HCT116 (cell line): ENCODE measurements at places on chromosomes 5 and 9. TPM values are rescaled to one million over a fixed set of nuclear protein-coding genes. Genes with fewer than 3 reads are reported as not detected.

The KCNV2 gene
- not detected for total RNA-seq

The PDE8B gene
- total RNA-seq: 0.17 TPM

The DRD1 gene
- total RNA-seq: 0.54 TPM

GRCh38 chr5:3833566-3833965 lies 237.9 kb downstream of the IRX1 start:
- no peak for DNase-seq
- no peak overlapping the region for H3K27ac ChIP-seq
- no peaks in the 10 kb centered on the region for H3K27me3 ChIP-seq

GRCh38 chr5:7801891-7802614 lies 48.9 kb downstream of the CFAP90 start:
- no peak overlapping the region for H3K27ac ChIP-seq
- 0 out of 2 replicates have a peak, but pooled peaks cover 3% of the 10 kb centered on the region for H3K27me3 ChIP-seq
- DNase-seq: no peak
- H3K4me1 ChIP-seq: no peaks in the 10 kb centered on the region
- no peaks in the 10 kb centered on the region for H3K36me3 ChIP-seq

The PTGES gene
- total RNA-seq: 17.2 TPM

DNA sequence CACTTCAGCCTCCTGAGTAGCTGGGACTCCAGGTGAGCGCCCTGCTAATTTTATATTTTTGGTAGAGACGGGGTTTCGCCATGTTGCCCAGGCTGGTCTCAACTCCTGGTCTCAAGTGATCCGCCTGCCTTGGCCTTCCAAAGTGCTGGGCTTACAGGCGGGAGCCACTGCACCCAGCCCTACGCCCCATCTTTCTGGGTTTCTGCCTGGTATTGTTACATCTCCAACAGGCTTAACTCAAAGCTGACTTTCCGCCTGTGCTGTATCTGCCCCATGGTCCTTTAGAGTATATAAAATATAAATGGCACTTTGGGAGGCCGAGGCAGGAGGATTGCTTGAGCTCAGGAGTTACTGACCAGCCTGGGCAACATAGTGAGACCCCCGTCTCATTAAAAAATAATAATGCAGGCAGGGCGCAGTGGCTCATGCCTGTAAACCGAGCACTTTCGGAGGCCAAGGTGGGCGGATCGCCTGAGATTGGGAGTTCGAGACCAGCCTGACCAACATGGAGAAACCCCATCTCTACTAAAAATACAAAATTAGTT lies 36.5 kb upstream of the GLDC start:
- no peaks in the 10 kb centered on the region for H3K36me3 ChIP-seq
- no peaks in the 10 kb centered on the region for H3K27me3 ChIP-seq
- H3K27ac ChIP-seq: peak overlapping the region; percentile 99
- peaks cover 23% of the 10 kb centered on the region for H3K4me1 ChIP-seq

DNA sequence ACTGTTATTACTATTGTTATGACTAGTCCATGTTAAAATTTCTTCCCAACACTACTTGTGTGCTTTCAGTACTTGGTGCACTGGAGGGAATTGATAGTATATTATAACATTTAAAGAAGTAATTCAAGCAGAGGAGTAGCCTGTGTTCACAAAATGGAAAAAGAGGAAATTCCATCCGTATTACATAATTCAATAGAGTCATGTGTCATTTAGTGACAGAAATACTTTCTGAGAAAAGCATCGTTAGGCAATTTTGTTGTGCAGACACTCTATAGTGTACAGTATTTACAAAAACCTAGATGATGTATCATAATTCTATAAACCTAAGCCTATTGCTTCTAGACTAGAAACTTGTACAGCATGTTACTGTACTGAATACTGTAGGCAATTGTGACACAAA lies 78.3 kb upstream of the PCSK5 start:
- no peaks in the 10 kb centered on the region for H3K4me1 ChIP-seq
- H3K27ac ChIP-seq: no peak overlapping the region
- H3K27me3 ChIP-seq: no peaks in the 10 kb centered on the region; the same call in 1 of the 2 replicates
- H3K4me3 ChIP-seq: no peak overlapping the region
- H3K36me3 ChIP-seq: no peaks in the 10 kb centered on the region

The NEURL1B gene
- total RNA-seq: 5.8 TPM

The SLCO4C1 gene
- total RNA-seq: 0.12 TPM

The NPM1 gene
- total RNA-seq: 2,693 TPM

GRCh38 chr9:94980947-94981722 lies 254.6 kb downstream of the AOPEP start:
- H3K4me3 ChIP-seq: no peak overlapping the region
- H3K4me1 ChIP-seq: no peaks in the 10 kb centered on the region
- no peaks in the 10 kb centered on the region for H3K36me3 ChIP-seq
- DNase-seq: no peak

GRCh38 chr5:107653685-107654084 lies 17.1 kb downstream of the EFNA5 start:
- no peak overlapping the region for H3K4me3 ChIP-seq
- no peaks in the 10 kb centered on the region for H3K27me3 ChIP-seq
- no peaks in the 10 kb centered on the region for H3K36me3 ChIP-seq
- DNase-seq: no peak
- no peaks in the 10 kb centered on the region for H3K4me1 ChIP-seq

DNA sequence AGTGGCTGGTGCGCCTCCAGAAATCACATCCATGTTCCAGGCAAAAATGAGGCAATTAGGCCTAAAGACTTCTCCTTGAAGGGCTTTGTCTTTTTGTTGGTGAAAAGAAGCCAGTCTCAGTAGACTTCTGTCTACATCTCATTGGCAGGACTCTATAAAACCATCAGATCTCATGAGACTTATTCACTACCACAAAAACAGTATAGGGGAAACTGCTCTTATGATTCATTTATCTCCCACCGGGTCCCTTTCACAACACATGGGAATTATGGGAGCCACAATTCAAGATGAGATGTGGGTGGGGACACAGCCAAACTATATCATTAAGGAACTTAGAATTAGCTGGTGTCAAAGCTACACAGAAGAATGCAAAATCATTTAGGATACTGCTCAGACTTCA lies 77.7 kb upstream of the SNX2 start:
- no peak for DNase-seq
- H3K36me3 ChIP-seq: no peaks in the 10 kb centered on the region
- H3K27me3 ChIP-seq: no peaks in the 10 kb centered on the region

DNA sequence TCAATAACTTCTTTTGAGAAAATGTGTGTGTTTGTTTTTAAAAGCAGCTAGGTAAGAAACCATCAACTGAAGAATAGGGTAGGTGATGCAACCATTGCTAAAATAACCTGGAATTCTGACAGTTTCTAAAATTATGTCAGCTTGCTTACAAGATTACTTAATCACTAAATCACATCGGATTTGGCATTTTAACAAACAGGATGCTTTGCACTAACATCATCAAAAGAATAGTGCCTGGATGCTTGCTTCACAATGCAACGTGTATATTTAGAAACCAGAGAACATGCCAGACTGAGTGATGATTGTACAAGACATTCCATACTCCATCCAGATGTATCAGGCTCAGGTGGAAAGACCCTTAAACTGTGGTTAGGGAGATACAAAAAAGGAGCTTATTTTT lies 43.9 kb downstream of the PAM start:
- H3K27ac ChIP-seq: no peak overlapping the region
- no peaks in the 10 kb centered on the region for H3K27me3 ChIP-seq
- no peak overlapping the region for H3K4me3 ChIP-seq
- no peaks in the 10 kb centered on the region for H3K36me3 ChIP-seq

- H3K36me3 ChIP-seq: no peaks in the 10 kb centered on the region
- no peak overlapping the region for H3K27ac ChIP-seq
- H3K4me1 ChIP-seq: peaks cover 15% of the 10 kb centered on the region; the same call in 1 of the 2 replicates
- peaks cover 57% of the 10 kb centered on the region for H3K27me3 ChIP-seq
- H3K4me3 ChIP-seq: no peak overlapping the region
Observed at GRCh38 chr5:1973391-1974013, 90.8 kb upstream of the IRX4 start.

DNA sequence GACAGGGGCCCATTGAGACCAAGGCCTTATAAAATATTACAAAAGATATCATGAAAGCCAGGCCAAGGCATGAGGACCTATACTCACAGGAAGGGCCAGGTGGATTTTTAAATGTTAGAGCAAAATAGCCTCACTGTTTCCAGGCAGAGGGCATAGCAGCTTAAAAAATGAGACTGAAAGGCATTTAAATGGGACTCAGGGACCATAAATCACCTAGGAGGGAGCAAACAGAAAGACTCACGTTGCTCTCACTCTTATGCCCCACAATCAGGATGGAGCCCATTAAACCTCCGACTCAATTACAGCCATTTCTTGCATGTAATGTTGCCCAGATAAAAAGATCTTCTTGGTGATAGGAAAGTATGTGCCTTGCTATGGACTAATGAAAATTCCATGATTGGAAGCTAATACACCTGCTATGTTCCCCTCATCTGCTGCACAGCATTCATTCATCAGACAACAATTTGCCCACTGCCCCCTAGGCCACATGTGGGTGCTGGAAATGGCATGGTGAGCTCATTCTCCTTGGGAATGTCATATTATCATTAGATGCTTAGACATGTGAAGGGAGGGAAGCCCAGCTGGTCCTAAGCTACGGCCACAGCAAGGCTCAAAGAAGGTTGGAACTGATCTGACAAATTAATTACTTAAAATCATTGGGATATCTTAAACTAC lies 128.6 kb upstream of the GRIA1 start:
- no peak for DNase-seq
- H3K4me1 ChIP-seq: no peaks in the 10 kb centered on the region
- H3K4me3 ChIP-seq: no peak overlapping the region
- H3K27me3 ChIP-seq: no peaks in the 10 kb centered on the region

The ZNF354B gene
- 11.6 TPM for total RNA-seq

DNA sequence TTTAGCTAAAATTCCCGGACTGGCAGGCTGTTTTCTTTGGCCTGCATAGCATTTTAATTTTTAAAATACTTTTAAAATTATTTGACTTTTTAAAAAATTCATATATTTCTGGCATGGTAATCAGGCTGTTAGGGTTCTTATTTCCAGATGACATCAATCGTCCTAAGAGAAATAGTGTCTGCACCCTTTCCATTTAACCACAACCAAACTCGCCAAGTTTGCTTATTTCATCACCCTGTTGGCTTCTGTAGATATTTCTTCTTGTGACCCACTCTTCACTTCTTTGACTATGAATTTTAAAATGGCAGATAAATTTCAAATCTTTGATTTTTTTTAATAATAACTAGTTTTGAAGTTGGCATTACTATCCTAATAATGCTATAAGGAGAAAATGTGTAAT lies 675.7 kb upstream of the FTMT start:
- DNase-seq: no peak
- H3K4me1 ChIP-seq: no peaks in the 10 kb centered on the region
- H3K27ac ChIP-seq: no peak overlapping the region
- H3K27me3 ChIP-seq: no peaks in the 10 kb centered on the region
- no peak overlapping the region for H3K4me3 ChIP-seq
- H3K36me3 ChIP-seq: no peaks in the 10 kb centered on the region

DNA sequence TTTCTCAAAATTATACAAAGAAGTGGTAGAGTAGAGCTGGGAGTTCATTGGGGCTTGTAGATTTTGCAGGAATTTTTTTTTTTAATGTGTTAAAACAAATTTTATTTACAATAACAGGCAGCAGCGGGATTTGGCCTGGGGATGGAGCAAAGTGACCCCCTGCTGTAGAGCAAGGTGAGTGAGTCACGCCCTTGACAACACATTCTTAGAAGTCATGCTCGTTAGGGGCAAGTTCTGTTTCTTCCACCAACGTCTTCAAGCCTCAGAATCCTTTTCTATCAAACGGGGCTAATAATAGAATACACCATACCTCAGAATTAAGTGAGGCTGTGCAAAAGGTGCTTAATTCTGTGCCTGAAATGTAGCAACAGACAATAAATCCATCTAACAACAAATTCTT lies 1.1 kb upstream of the ANKDD1B start:
- no peak overlapping the region for H3K4me3 ChIP-seq
- no peak for DNase-seq
- H3K4me1 ChIP-seq: no peaks in the 10 kb centered on the region
- H3K27ac ChIP-seq: no peak overlapping the region

DNA sequence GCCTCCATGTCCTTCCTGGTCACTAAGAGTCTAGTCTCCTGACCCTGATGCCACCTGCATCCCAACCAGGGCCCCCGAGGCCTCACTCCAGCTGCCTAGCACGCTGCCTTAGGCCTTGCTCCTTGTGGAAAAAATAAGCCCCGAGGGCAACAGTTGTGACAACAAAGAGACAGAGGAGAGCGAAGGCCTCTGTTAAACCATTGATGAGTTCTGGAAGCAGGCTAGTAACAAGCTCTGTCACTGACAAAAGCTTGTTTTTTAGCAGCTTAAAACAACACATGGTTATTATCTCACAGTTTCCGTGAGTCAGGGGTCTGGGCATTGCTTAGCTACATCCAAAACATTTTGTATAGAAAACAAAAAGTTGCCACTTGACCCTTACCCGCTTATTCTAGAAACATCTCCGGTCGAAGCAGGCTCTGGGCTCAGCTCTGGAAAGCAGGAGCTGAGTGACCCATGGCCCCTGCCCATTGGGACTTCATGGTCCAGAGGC lies 48.2 kb upstream of the TBC1D2 start:
- no peak overlapping the region for H3K4me3 ChIP-seq
- no peaks in the 10 kb centered on the region for H3K36me3 ChIP-seq

DNA sequence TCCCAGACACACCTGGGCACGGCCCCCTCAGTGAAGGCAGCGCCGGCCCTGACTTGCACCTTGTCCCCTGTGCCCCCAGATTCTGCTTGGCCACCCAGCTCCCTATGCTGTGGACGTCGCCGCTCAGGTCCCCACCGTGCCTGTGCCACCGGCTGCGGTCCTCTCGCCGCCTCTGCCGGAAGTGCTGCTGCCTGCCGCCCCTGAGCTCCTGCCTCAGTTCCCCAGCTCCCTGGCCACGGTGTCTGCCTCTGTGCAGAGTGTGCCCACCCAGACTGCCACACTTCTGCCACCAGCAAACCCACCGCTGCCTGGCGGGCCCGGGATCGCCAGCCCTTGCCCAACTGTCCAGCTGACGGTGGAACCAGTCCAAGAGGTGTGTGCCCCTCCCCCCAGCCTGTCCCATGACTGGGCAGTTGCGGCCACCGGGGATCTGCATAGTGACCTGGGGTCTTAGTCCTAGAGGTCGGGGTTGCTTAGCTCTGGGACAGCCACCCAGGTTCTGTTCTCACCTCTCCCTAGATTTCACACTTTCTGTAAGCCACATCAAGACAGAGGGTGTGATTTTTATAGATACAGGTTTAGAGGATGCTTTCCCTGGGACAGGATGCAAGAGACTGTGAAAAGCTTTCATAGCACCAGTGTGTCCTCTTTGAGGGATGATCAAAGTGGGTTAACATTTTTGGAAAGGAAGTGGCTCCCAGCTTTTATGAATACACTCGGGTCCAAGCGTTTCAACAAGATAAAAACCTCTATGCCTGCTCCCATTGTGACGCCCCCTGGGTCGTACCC lies 78.0 kb downstream of the WNK2 start:
- no peak overlapping the region for H3K4me3 ChIP-seq
- H3K27ac ChIP-seq: no peak overlapping the region
- H3K4me1 ChIP-seq: no peaks in the 10 kb centered on the region

DNA sequence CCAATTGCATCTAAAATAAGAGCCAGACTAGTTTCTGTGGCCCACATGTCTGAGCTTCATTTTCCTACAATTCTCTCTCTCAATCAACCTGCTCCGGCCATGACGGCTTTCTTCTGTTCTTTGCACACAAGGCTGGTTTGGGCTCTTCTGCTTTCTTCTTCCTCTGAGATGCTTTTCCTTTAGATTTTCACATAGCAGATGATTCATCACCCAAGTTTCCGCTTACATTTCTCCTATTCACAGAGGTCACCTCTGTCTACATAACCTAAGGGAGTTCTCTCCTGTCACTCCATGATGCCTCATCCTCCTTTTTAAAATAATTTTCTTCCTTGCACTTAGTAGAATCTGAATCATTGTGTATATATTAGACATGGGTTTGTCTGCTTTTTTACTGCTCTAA lies 334.6 kb upstream of the TUSC1 start:
- no peaks in the 10 kb centered on the region for H3K4me1 ChIP-seq
- H3K36me3 ChIP-seq: no peaks in the 10 kb centered on the region
- H3K27me3 ChIP-seq: no peaks in the 10 kb centered on the region
- no peak overlapping the region for H3K4me3 ChIP-seq
- DNase-seq: no peak
- no peak overlapping the region for H3K27ac ChIP-seq
